GM12891 (cell line): ENCODE measurements at places on chromosomes 16 and 17.

DNA sequence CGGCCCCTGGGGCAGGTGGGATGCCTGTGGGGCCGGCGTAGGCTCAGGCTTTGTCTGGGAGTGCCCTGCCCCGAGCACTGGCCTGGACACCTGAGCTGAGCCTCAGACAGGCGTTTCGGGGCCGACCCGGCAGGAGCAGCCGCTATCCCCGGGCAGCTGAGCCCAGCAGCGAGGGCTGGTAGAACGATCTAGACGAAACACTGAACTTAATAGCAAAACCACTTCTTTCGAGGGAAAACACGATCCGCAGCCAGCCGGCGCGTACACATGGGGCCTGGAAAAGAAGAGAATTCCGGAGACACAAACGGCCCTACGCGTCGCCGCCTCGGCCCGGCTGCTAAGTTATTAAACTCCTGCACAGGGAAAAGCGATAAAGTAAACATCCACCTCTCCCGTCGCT lies 22.0 kb upstream of the SSTR5 start:
- no peak for DNase-seq

GRCh38 chr16:30947859-30948666 lies 805 bp upstream of the ORAI3 start:
- peak; percentile 53 for DNase-seq

- peak; percentile 27 for DNase-seq
Observed at GRCh38 chr17:67718325-67718941, 697 bp downstream of the NOL11 start.

DNA sequence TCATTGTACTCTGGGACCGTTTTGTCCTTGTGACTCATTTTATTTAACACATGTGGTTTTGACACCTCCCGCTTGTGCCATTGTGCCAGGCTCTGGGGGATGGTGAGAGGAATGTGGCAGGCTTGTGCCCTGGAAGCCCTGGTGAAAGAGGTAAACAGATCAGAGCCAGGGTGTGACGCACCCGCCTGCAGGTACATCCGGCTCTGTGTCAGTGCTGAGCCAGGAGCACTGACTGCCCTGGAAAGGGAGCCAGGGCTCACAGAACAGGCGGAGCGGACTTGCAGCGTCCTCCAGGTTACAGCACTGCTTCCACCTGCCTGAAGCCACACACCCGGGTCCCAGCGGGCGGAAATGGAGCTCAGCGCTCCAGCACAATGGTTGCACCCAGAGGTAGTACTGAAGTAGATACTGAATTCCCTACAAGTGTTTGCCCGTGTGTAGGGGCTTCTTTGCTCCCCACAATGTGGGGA lies 30.6 kb downstream of the CDRT15 start:
- DNase-seq = no peak

- peak; percentile 11 for DNase-seq
Observed at GRCh38 chr16:77376358-77376757, 58.5 kb downstream of the ADAMTS18 start.

- DNase-seq = no peak
Observed at GRCh38 chr17:44108440-44109311, 14.8 kb downstream of the HDAC5 start.
